ENCODE measurements at places on chromosomes 5 and 9.

- DNase-seq = no peak
Observed at GRCh38 chr5:139157556-139157955, 40.6 kb downstream of the SIL1 start.

DNA sequence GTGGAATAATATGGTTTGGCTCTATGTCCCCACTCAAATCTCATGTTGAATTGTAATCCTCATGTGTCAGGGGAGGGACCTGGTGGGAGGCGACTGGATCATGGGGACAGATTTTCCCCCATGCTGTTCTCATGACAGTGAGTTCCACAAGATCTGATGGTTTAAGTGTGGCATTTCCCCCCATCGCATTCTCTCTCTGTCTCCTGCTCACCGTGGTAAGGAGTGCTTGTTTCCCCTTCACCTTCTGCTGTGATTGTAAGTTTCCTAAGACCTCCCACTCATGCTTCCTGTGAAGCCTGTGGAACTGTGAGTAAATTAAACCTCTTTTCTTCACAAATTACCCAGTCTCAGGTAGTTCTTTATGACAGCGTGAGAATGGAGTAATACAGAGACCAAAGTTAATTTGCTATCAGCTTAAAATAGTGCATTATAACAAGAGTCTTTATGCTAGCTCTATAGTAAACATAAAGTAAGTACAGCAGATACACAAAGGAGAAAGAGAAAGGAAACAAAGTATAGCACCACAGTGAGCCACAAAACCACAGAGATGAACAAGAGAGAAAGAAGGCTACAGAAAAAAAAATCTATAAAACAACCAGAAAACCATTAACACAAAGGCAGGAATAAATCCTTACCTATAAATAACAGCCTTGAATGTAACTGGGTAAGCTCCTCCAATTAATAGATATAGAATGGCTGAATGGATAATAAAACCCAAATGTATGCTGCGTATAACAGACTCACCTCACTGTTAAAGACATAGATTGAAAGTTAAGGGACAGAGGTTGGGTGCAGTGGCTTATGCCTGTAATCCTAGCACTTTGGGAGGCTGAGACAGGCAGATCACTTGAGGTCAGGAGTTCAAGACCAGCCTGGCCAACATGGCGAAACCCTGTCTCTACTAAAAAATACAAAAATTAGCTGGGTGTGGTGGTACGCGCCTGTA, 39.7 kb downstream of the RAPGEF6 start:
- no peak for DNase-seq

DNA sequence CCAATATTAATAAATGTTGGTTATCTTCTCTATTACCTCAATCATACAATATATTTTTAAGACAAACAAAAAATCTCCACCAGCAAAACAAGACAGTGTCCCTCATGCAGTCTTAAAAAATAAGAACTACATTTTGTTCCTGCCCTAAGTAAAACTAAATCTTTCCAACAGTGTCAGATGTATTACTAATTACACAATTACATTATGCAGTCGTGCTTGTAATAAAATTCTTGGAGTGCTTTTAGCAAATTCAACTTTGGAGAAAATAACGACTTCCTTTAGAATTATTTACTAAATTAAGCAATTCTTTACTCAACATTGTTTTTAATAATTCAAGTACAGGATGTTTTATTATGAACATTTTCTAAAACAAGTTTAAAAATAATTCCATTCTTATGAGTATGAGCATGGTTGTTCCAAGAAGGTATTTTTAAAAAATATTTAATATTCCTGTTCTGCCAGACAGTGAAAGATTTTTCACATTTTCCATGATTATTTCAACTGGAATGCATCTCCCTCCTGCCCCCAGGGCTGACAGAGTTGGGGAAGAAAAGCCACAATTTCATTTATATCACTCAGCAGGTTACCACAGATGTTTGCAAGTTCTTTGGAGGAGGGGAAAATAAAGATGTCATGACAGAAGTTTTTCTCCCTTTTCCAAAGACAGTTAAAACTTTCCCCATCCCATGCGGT, 137.9 kb downstream of the FAM114A2 start:
- DNase-seq = no peak

- no peak for DNase-seq
Observed at GRCh38 chr5:18660511-18660910, 1026.3 kb downstream of the TAF11L14 start.

DNA sequence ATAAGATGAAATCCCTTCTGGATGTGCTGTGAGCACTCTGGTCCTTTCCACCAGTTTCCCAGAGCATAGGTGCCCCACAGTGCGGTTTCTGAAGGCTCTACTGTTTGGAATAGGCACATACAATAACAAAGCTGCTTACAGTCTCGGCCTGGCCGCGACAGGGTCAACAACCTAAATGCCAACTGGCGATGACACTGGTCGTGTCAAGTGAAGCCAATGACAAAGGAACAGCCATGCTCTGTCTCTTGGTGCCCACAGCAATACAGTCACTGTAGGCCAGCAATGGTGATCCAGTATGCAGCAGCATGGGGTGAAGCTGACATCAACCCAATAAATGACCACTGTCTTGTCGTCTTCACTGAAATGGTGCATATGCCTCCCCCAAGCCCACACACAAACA, 47.8 kb upstream of the EQTN start:
- no peak for DNase-seq

All from NAMALWA (cell line).